ENCODE measurements at places on chromosomes 3 and 15.

DNA sequence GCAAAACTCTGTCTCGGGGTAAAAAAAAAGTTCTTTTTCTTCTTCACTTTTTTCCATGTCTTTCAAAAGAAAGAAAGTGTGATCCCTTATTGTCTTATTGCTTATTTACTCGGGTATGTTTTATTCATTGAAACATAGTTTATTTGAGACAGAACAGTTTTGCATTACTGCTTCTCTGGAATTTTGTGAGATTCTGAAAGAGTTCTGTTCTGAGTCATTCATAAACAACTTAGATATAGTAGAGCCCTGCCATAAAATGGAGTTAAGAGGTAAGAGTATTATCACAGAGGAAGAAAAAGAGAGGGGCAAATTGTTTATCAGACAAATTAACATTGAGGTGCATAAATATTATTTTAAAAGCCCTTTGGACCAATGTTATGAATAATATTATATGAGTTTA, 522.2 kb downstream of the ROBO2 start:
- DNase-seq = no peak

- DNase-seq = no peak
These were observed 299.5 kb downstream of the CADM2 start for GRCh38 chr3:85258326-85258725.

GRCh38 chr3:135383301-135383700, 582.2 kb upstream of the PPP2R3A start:
- DNase-seq = no peak

- no peak for DNase-seq
These were observed 20.3 kb downstream of the SLCO2A1 start for GRCh38 chr3:134009345-134010000.

GRCh38 chr3:121992601-121993560, 29.2 kb downstream of the ILDR1 start:
- no peak for DNase-seq

GRCh38 chr3:54294214-54294613, 171.9 kb downstream of the CACNA2D3 start:
- DNase-seq = no peak
